ENCODE measurements at places on chromosomes 4 and X.
A peak's percentile ranks its signal among the peaks of the same experiment; 100 is the strongest.

DNA sequence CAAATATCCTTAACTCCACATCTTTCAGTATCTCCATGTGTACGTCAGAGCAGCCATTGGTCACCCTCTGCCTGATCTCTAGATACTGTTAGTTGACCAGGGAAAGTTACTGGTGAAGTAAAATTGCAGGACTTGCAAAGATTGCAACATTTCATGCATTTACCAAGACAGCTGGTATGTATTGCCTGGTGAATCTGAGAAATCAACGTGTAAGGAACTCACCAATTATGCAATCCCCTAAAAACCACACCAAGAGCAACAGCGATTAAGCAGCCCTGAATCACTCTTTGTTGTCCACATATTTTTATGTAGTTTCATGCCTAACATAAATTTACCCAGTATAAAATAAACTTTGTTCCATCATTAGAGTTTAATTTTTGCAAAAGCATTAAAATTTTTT, 271.2 kb downstream of the NLGN4X start:
- DNase-seq, result no peak

- no peak for DNase-seq
Observed at GRCh38 chrX:20434986-20435385, 168.3 kb upstream of the RPS6KA3 start.

DNA sequence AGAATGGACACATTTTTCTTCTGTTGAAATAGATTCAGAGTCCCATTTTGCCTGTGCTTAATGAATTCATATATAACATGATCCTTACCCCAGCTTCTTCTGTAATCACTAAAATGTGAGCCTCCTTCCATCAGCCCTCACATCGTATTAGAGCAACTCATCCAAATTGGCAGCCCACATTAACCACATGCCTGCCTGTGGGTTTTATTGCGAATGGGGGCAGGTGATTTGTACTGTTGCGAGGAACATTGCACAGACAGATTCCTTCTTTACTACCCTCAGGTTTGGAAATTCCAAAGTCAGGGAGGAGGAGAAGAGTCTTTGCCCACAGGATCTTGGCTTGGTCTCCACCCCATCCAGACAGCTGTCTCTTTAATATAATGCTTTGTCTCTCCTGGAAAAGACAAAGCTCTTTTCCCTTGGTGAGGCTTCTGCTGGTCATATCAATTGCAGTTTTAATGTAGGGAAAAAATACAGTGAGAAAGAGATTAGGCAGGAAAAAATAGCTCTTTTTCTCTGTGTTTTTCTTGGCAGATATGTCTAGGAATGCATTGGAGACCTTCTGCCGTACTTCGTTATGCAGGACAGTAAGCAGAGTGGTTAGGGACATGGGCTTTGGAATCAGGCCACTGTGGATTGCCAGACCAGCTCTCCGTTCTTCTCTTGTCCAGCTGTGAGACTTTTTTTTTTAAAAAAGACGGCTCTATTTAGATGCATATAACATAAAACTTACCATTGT, 371.2 kb downstream of the AFF2 start:
- DNase-seq, result no peak

DNA sequence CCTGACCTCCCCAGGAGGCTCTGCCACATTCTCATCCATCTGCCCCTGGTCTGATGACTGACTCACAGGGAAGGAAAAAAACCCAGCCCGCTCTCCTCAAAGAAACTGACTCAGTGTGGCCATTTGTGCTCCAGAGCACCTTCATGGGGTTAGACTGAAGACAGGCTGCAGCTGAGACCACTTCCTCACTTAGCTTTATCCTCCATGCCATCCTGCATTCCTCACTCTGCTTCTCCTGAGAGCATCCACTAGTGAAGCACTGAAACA, 35.9 kb upstream of the HPSE start:
- no peak for DNase-seq

DNA sequence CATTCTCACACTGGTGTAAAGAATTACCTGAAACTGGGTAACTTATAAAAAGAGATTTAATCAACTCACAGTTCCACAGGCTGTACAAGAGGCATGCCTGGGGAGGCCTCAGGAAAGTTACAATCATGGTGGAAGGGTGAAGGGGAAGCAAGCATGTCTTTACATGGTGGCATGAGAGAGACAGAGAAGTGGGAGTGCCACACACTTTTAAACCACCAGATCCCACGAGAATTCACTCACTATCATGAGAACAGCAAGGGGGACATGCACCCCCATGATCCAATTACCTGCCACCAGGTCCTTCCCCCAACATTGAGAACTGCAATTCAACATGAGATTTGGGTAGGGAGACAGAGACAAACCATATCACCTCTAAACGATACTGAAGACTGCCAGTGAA, 23.0 kb downstream of the EPGN start:
- no peak for DNase-seq

DNA sequence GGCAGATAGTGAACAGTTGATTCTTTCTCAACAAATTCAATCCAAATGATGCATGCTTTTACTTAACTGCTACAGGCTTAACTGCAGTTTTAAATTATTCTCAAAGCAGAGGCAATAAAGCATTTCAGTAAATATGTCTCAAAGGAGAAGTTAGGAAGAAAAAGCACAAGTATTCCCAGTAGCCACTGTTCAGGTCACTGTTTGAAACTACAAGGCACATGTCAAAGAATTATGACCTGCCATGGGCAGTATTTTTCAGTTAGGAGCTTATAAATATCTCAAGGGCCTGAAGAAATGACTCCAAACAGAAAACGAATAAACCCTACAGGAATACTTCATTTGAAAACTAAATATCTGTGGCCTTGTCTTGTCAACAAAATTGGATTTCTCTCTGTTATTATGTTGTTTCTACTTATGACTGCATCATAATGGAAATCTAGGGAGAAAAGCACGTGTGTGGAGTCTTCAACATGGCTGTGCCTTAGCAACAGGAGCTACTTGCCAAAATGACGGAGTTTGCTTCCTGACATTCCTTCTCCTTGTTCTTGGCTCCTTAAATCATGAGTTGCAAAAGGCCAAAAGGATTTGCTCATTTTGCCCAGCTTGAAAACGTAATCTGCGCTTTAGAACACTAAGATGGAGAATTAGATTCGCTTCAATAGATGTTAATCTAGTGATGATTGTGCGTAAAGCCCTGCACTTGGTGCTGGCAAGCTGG, 67.6 kb upstream of the GPR101 start:
- no peak for DNase-seq

- no peak for DNase-seq
Observed at GRCh38 chrX:78747489-78747888, at the start of gene LPAR4. Gene LPAR4 (plus strand): TSS chrX:78747720. CDS start chrX:78754870, 7,150 bp downstream.

GRCh38 chr4:123088501-123088900, 166.1 kb upstream of the NUDT6 start:
- DNase-seq, result no peak

GRCh38 chr4:87532907-87533306, 3.7 kb upstream of the SPARCL1 start:
- DNase-seq, result no peak

DNA sequence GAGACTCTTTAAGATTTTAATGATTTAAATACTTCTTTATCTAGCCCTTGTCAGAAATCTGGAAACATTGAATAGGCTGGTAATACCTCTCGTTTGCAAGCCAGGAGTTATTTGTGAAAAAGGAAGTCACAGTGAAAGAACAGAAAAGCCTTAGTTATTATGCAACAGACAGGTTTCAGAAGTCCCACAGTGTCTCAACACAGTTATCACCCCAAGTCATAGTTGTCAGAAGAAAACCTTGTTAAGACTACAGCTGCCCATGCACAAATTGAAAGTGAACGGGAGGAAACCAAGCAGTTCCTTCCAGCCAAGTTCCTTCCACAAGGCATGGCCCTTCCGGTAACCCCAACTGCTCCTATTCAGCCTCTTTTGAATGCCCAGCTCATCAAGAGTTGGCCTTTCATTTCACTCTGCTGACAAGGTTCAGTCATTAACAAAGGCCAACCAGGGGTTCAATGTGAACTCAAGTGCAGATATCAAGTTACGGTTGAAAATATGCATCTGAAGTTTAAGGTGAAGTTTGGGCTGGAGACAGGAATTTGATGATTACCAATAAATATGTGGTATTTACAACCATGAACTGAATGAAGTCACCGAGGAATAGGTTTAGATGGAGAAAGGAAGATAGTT, 15.6 kb downstream of the ALPK1 start:
- peak; percentile 66 for DNase-seq

DNA sequence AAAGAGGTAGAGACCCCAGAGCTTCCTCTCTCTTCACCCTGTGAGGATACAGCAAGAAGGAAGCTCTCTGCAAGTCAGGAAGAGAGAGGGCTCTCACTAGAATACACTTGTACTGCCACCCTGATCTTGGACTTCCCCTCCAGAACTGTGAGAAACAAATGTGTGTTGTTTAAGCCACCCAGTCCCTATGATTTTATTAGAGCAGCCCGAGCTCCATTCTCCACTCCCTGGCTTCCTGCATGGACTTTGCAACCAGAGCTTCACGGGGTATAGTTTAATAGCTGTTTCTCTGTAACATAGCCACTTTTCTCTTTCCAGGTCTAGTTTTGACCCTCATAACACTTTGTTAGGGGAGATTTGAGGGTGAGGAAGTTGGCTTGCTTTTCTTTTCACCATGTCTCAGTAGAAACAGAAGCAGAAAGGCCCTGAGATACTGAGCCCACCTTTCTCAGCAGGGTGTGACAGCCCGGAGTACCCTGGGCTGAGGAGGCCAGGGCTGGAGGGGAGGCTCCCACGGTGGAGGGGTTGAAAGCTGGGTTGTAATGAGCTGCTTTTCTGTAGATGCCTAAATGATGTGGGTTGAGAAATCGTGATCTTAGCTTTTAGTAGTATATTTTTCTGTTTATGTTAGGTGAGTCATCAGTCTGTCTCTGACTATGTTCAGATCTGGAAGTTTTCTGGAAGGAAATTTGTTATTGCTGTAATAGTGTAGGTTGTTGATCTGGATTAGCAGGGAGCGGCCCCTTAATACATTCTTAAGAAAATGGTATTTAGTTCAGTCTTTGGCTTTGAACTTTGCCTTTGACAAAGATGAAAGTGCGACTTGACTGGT, 118.6 kb downstream of the PTTG2 start:
- no peak for DNase-seq

GRCh38 chr4:77044461-77045150, 31.2 kb downstream of the CCNI start:
- peak; percentile 22 for DNase-seq

GRCh38 chrX:39869846-39870601, 227.7 kb downstream of the BCOR start:
- peak; percentile 31 for DNase-seq

GRCh38 chr4:1871471-1872021, 353 bp downstream of the NSD2 start:
- DNase-seq, result peak; percentile 67

DNA sequence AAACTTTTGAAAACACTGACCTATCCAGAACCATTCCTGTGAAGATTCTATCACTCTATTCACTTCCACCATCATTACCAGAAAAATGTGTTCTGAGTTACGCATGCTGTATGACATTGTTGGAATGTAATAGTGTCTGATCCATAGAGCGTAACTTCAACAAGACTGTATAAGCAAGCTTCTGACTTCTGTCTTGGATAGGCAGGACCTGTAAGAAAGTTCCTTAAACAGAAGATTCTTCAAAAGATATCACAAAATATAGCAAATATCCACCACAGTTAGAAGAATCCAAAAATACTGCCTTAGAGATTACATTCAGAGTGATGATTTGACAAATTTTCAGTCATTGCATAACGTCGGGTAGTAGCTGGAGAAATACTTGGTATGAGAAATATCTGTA, 14.0 kb upstream of the SPOCK3 start:
- no peak for DNase-seq

GRCh38 chr4:183354219-183354618, 32.0 kb upstream of the CLDN24 start:
- no peak for DNase-seq

GRCh38 chr4:82419451-82419850, 10.8 kb downstream of the HNRNPDL start:
- no peak for DNase-seq

- DNase-seq, result no peak
Observed at GRCh38 chr4:18138076-18138665, 116.6 kb upstream of the LCORL start.

GRCh38 chr4:6749340-6750171, 33.0 kb upstream of the KIAA0232 start:
- no peak for DNase-seq

GRCh38 chr4:128979934-128980333, 113.4 kb downstream of the SCLT1 start:
- no peak for DNase-seq

DNA sequence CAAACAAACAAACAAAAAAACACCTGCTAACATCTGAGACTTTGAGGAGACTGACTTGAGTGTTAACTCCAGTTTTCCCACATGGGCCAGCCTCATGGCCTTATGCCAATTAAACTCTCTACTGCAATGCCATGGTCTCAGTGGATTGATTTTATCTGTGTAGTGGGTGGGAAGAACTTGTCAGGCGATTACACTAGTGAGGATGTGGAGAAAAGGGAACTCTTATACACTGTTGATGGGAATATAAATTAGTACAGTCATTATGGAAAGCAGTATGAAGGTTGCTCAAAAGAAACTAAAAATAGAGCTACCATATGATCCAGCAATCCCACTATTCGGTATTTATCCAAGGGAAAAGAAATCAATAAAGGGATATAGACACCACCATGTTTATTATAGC, 12.8 kb upstream of the XIAP start:
- DNase-seq, result no peak

GRCh38 chr4:125519371-125520146, 204.8 kb downstream of the FAT4 start:
- DNase-seq, result no peak

- DNase-seq, result no peak
Observed at GRCh38 chr4:34183926-34184325, 2060.4 kb downstream of the ARAP2 start.

- no peak for DNase-seq
Observed at GRCh38 chr4:140238351-140239056, 84.5 kb upstream of the MAML3 start.

GRCh38 chr4:121829511-121829910, 5.8 kb upstream of the CCNA2 start:
- no peak for DNase-seq

DNA sequence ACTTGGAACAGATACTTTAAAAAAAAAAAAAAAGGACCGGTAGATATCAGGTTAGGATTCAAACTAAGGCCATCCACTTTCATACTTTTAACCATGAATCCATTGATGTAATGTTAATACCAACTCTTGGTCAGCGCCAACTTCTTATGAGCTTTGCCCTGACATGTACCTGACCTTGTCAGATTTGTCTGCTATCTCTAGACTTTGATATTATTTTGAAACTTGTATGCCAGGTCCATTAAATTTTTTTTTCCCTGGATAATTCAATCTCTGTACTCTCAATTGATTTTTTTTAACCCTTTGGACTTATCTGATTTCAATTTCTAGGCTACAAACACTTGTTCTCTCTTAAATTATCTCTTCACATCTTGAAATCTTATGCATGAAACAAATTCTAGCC, 27.2 kb upstream of the UGT2B7 start:
- no peak for DNase-seq

- peak; percentile 68 for DNase-seq
Observed at GRCh38 chr4:55635741-55636655, at the start of gene NMU. Gene NMU (minus strand): TSS chr4:55636298. CDS start chr4:55636192, 106 bp downstream.

GRCh38 chrX:10828036-10828435, 207.7 kb upstream of the MID1 start:
- DNase-seq, result no peak

GRCh38 chr4:82358847-82359246, 14.9 kb downstream of the HNRNPD start:
- no peak for DNase-seq

All from GM13977 (cell line).